Activated naive CD8-positive, alpha-beta T cell treated with anti-CD3 and anti-CD28 coated beads, Interleukin-2, amount 10 ng/mL, durations not matched to agents 7 days and 5 days (primary cell): ENCODE measurements at places on chromosomes 7 and 10. TPM values are rescaled to one million over a fixed set of nuclear protein-coding genes. Genes with fewer than 3 reads are reported as not detected.

The CLDN15 gene
- 30.1 TPM for total RNA-seq

DNA sequence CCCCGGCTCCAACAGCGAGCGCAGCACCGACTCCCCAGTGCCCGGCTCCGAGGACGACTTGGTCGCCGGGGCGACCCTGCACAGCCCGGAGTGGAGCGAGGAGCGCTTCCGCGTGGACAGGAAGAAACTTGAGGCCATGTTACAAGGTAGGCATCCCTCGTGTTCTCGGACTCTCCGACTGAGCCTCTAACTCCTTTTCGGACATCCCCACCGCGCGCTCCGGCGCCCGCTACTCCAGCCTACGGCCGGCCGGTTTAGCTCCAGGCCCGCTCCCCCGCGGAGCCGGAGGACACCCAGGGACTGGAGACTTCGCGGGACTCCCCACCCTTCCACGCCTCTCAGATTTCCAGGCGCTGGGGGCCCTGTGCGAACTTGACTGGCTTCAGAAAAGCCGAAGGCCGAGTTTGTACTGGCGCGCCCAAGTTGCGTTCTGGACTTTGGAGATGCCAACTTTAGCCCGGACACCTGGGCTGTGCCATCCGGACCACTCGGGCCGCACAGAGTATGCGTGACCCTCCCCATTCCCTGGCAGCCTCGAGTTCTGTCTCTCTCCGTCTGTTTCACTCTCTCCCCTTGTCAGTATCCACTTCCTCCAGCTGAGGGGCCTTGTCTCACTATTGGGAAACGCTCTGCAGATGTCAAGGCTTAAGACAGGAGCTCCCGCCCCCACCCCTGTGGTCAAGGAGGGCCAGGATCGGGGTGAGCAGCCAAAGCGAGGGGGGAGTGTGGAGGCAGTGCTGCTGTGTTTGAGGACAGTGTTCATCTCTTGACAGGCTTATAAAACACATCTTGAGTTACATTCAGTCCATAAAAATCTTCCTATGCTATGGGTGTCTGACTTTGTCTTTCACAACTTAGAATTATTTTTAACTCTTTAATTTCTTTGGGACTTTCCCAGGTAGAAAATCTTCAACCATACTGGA lies 777 bp downstream of the BICC1 start:
- H3K36me3 ChIP-seq, result peaks cover 3% of the 10 kb centered on the region
- peak overlapping the region; percentile 61 for H3K4me3 ChIP-seq
- H3K4me1 ChIP-seq, result peaks cover 6% of the 10 kb centered on the region
- no peak overlapping the region for H3K27ac ChIP-seq

The CRPPA gene
- total RNA-seq, result 0.89 TPM

The FAM200A gene
- total RNA-seq, result 6.9 TPM

GRCh38 chr10:125396676-125397075 lies 236.3 kb upstream of the CTBP2 start:
- H3K27ac ChIP-seq, result no peak overlapping the region
- no peak overlapping the region for H3K4me3 ChIP-seq
- no peaks in the 10 kb centered on the region for H3K27me3 ChIP-seq
- no peaks in the 10 kb centered on the region for H3K36me3 ChIP-seq
